Brain (organoid and tissue), 16 donors: ENCODE measurements at places on chromosomes 7 and 10. TPM values are rescaled to one million over a fixed set of nuclear protein-coding genes. Genes with fewer than 3 reads are reported as not detected.

The GLI3 gene
- 1.2 TPM for polyA plus RNA-seq

The GPC2 gene
- polyA plus RNA-seq: 38.8 TPM

The OR2A1 gene
- polyA plus RNA-seq: not detected

The POM121L12 gene
- not detected for polyA plus RNA-seq

The TMEM176B gene
- 20.1 TPM for polyA plus RNA-seq

The HOXA4 gene
- 1.1 TPM for polyA plus RNA-seq

The AGR2 gene
- 2.0 TPM for polyA plus RNA-seq

The NUP42 gene
- 14.0 TPM for polyA plus RNA-seq

The SRRM3 gene
- polyA plus RNA-seq: 20.5 TPM

The AGAP3 gene
- 221 TPM for polyA plus RNA-seq

The MYO3A gene
- polyA plus RNA-seq: 29.6 TPM

The ZPBP gene
- not detected for polyA plus RNA-seq

The LRRN3 gene
- polyA plus RNA-seq: 7.2 TPM

The WDR86 gene
- 4.1 TPM for polyA plus RNA-seq

The POR gene
- 109 TPM for polyA plus RNA-seq

The TOMM7 gene
- 836 TPM for polyA plus RNA-seq

The FBXW4 gene
- polyA plus RNA-seq: 69.1 TPM

The ACSL5 gene
- polyA plus RNA-seq: 5.0 TPM

The MAGI2 gene
- polyA plus RNA-seq: 14.6 TPM
